ENCODE measurements at places on chromosomes 5 and 9. TPM values are rescaled to one million over a fixed set of nuclear protein-coding genes. Genes with fewer than 3 reads are reported as not detected.
A peak's percentile ranks its signal among the peaks of the same experiment; 100 is the strongest.

DNA sequence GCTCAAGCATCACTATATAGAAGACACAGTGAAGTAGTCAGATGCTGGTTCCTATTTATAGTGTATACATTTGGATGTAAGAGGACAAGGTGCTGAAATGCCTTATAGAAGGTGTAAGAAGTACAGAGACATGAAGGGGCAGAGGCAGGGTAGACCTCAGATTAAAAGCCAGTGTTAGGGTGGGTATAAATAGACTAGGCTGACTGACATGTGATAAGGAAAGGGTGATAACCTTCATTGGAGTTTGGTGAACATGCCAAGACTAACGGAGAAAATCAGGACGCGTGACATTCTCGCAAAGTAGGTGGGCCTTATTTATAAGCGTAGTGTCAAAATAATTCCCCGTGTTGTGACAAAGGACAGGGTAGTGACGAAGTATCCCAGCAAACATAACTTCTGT is 59.1 kb upstream of the HRH2 start:
- DNase-seq = no peak

The ECM2 gene
- not detected for total RNA-seq

DNA sequence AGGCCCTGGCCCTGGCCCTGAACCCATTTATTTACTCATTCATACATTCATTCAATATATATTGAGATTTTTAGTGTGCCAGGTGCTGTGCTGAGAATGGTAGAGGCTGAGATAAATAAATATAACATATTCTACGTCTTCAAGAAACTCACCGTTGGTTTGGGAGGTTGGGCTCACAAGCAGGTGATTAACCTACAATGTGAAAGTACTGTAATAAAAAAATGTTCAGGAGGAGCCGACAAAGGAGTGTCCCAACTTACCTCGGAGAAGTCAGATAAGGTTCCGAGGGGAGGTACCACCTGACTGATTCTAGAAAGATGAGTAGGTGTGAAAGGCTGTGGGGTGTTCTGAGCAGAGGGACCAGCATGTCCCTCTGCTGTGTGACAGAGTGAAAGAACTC is 479.6 kb upstream of the KLF4 start:
- no peak for DNase-seq

GRCh38 chr5:72018143-72018803 is 89.0 kb upstream of the MAP1B start:
- peak; percentile 56 for DNase-seq

GRCh38 chr5:74384851-74385250 is 255.7 kb downstream of the ENC1 start:
- DNase-seq = no peak

DNA sequence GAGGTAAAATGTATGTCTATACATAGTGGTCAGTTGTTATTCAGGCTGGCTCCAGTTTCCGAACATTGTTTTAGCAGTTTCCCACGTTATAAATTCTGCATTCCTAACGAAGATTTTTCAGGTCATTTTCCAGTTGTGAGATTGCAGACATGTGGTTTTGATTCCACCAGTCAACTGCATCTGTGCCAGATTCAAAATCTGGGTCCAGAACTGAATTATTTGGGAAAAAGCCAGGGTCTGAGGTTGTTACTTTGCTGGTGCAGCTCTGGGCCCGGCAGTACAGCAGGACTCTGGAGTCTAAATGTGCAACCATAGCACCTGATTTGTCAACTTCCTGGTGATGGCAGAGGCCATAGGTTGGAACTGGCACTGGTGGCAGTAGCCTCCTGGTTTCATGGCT is 105.7 kb upstream of the MEGF10 start:
- DNase-seq = no peak

DNA sequence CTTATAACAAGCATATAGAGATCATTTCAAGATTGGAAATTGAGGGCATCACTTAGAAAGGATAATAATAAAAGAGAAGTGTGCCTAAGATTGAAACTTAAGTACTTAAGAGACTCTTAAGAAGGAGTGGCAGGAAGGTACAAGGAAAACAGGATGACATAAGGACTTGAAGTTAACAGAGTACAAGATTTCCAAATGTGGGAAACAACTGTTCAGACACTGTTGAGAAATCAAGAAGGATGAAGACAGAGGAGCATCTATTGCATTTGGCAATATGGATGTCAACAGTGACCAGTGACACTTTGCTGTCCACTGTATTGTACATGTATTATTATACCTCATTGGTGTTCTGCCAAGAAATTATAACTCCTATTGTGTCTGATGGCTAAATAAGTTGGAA is 157.8 kb upstream of the PTGER4 start:
- DNase-seq = no peak

DNA sequence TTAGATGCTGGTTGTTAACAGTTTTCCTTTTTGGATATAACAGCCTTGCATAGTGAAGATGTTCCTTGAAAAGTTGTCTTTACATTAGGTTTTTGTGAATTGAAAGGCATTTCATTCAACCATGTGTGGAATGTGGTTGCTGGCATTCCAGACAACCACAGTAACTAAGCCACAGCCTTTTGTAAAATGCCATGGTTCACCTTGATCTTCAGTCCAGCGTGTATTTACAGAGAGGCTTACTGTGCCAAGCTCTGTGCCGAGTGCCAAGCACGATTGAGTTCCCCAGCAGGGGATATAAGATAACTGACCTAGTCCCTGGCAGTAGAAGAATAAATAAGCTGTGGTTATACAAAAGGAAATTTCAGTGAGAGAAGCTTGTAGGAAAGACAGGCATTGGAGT is 4.9 kb downstream of the EXOSC2 start:
- DNase-seq = no peak

DNA sequence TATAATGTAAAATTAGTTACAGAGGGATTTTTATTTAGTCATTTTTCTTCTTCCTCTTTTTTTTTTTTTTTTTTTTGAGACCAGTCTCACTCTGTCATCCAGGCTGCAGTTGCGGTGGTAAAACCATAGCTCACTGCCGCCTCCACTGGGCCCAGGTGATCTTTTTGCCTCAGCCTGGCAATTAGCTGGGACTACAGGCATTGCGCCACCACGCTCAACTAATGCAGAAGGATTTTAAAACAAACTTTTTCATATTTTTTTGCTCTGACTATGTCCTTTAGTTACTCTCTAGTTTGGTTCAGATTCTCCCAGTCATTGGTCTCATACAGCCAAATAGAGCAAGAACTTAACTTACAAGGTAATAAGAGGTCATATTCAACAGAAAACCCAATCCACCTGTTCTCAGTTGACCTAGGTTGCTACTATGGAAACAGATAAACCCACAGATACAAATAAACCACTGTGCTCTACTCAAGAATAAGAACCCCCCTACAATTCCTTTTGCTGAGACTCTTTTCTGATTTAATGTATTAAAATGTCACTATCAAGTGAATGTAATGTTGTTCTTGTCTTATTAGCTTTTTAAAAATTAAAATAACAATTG is 50.1 kb upstream of the TTC39B start:
- peak; percentile 10 for DNase-seq

The TSTD2 gene
- 17.5 TPM for total RNA-seq

The SNX30 gene
- total RNA-seq = 12.8 TPM

DNA sequence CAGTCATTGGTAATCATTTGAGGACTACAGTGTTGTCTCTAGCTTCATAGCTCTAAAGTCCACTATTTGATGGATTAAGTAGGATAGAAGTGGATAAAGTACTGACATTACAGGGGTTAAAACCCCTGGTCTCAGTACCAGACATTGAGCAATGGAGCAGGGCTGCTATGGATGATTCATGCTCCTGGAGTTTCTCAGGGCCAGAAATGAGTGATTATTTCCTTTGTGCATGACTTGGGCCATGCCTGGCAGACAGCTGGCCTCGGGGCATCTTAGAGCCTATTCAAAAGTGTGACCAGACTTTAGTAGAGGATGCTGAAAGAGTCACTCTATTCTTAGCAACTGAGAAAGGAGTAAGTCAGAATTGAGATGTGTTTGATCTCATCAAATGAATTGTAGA is 350.7 kb upstream of the TLE4 start:
- no peak for DNase-seq

The LURAP1L gene
- 0.51 TPM for total RNA-seq

GRCh38 chr5:17381932-17382331 is 116.1 kb upstream of the TAF11L2 start:
- no peak for DNase-seq

The QRFP gene
- not detected for total RNA-seq

The LCN10 gene
- total RNA-seq = not detected

DNA sequence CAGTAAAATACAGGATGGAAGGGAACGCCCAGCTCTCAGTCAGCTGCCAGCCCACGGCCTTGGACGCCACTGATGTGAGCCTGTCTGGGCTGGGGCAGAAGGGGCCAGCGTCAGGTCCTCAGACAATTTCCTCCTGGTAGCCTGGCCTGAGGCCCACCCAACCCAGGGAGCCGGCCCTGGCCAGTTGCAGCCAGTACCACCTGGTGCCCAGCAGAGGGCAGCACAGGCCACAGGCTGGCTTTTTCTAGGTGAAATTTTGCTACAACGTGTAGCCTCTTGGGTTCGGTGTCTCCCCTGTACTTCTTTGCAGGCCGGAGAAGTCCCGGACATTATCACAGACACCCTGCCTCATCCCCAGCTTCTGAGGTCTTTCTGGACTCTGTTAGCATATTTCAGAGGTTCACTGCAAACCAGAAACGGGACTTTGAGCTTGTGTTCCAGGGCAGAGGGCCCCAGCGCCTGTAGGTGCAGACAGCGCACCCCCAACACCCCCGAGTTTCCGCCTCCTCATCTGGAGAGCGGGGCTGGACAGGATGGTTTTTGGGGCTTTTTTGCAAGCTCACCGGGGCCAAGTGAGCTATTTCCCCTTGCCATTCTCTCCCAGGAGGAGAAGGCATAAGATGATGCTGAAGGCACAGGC is 45.9 kb upstream of the KCNMB1 start:
- DNase-seq = peak; percentile 76

The PCDHA9 gene
- 1.7 TPM for total RNA-seq

The HIGD2A gene
- 88.3 TPM for total RNA-seq

DNA sequence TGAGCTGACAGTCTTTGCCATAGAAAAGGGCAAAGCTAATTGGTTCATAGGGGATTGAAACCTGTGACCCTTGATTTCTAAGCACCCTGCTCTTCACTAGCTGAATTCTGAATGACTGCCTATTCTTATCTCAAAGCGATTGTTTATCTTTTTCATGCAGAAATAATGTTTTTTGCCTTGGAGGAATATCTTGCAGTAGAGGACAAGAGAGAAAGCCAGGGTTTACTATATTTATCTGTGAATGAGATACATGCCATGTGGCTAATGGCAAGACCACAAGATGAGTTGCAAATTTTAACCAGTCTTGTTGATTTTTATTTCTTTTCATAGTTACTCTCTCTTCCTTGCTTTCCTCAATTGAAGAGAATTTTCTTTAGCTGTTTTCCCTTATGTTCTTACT is 185.0 kb downstream of the CNTLN start:
- no peak for DNase-seq

The STX17 gene
- total RNA-seq = 28.5 TPM

- DNase-seq = peak; percentile 18
Measured at GRCh38 chr9:79134654-79135053, 437.1 kb upstream of the TLE4 start.

The PLEKHG4B gene
- 6.8 TPM for total RNA-seq

- no peak for DNase-seq
Measured at GRCh38 chr9:17776735-17777134, 197.9 kb downstream of the SH3GL2 start.

DNA sequence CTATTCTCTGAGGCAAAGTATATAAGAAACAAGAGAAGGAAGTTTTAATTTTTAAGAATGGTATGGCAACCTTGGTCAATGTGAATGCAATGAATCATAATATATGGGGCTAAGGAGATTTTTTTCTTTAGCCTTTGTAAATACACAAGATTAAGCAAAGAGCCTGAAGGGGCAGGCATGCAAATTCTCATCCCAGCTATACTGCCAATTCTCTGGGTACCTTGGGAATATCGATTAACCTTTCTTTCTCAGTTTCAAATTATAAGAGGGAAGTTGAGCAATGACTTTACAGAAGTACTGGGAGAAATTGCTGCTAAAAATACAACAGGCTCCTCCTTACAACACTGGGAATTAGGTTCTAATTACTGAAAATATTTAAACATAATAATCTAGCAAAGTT is 97.5 kb downstream of the MRPS27 start:
- DNase-seq = no peak

The F2RL2 gene
- 311 TPM for total RNA-seq

The HCN1 gene
- not detected for total RNA-seq

- DNase-seq = no peak
Measured at GRCh38 chr5:11700391-11700790, 203.9 kb downstream of the CTNND2 start.

The ROR2 gene
- total RNA-seq = 3.5 TPM

DNA sequence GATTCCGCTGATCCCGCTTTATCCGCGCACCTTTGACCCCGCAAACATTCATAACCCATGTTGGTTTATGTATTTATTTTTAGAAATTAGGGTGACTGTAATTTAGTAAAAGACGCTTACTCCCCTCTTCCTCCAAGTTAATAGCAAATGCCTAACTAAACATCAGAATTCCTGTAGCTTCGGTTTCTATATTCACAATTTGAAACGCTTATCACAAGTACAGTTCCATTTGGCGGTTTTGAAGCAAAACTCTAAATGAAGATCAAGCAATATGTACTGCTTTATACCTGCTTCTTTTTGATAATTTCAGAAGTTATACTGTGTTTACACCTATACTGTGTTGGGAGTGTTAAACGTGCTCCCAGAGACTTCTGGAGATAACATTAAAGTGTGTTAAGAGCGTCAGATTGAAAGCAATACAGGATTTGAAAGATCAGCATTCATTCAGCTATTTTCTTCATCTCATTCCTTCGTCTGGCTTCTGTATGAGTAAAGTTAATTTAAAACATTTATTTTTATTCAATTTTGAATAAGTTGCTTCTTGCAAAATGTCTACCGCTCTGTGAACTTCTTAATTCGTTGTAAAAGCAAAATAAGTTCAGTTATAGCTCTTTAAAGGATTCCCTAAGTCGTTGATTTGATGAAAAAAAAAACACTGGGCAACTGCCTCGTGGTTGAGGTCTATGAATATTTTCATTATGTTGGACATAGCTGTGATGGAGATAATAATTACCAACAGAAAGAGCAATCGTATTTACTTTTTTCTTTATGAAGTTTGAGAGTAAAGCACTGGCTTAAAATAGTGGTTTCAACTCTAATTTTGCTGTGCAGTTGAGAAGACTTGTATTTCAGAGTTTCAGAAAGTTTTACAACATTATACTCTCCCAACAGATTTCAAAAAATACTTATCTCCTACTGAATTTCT is 2.5 kb downstream of the PRDM6 start:
- DNase-seq = no peak

GRCh38 chr9:134892221-134892620 is 11.6 kb downstream of the FCN2 start:
- DNase-seq = no peak

- DNase-seq = no peak
Measured at GRCh38 chr5:107864793-107865192, 194.1 kb upstream of the EFNA5 start.

GRCh38 chr9:103992938-103993579 is 101.0 kb upstream of the SMC2 start:
- DNase-seq = no peak

All from endothelial cell (in vitro differentiated cells).